ENCODE measurements at places on chromosomes 2 and 18.

DNA sequence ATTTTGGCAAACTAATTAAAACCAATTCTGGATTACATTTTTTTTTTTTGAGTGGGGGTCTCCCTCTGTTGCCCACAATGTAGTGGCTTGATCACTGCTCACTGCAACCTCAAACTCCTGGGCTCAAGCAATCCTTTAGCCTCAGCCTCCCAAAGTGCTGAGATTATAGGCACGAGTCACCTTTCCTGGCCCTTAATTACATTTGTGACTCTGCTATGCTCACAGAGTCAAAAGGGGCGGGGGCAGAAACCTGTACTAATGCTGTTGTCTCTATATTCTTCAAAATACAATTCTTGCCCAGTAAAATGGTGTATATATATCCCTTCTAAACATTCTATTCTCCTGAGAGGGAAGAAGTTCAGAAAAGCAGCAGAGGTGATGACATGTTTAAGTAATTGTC is 23.2 kb downstream of the PRKD3 start:
- DNase-seq = no peak

GRCh38 chr2:47048801-47049480 is 106.2 kb downstream of the STPG4 start:
- no peak for DNase-seq

- DNase-seq = no peak
These were observed 148.7 kb downstream of the CTIF start for GRCh38 chr18:48687346-48688042.

- DNase-seq = no peak
These were observed 442.6 kb downstream of the CMPK2 start for GRCh38 chr2:6423157-6423556.

- DNase-seq = no peak
These were observed 271.6 kb downstream of the TDRD15 start for GRCh38 chr2:21395366-21395765.

Measured in CD4-positive, alpha-beta T cell treated with Interleukin-6 at 100 ng/mL for 8 hours (primary cell).